ENCODE measurements at places on chromosomes 12 and 14.

DNA sequence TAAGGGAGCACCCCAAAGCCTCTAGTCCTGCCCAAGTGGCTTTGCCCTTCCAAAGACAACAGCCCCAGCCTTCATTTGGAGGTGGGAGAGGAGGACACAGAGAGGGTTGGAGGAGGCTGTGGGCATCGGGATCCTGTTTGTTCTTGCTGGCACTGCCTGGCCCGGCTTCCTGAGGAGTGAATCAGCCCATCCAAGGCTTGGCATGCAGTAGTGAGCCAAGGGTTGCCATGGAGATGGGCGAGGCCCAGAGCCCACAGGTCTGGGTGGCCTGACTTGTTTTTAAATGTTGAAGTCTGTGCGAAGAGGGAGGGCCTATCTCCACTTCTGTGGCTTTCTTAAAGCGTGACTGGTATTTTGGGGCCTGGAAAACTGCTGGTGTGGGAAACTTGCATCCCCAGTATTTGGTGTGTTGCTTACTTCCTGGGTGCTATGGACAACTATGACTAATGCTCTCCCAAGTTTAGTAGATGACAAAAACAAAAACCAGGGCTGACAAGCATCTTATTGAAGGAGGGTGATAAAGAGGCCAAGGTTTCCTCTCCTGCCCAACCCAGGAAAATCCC is 15.8 kb downstream of the CD9 start:
- DNase-seq = no peak

DNA sequence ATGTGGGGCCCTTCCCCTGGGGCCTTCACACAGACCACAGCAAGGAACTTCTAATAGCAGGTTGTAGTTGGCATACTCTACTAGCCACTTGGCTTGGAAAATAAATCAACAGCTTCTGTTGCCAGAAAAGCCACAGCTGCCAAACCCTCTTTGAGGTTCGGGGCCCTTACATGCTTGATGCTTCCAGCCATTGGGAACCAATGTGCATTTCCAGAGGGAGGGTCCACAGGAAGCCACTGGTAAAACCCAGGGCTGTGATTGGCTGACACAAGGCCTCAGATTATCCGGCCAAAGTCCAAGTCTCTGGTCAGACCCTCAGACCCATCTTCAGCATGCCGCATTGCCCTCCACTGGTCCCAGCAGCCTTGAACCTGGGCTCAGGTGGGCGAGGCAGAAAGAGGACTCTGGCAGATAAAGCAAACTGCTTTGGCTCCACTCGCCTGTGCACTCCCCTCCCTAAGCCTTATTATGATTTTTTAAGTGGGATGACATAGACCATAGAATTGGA is 214.4 kb downstream of the BCL11B start:
- DNase-seq = no peak

GRCh38 chr12:45212064-45212463 is 3.8 kb upstream of the ANO6 start:
- DNase-seq = no peak

DNA sequence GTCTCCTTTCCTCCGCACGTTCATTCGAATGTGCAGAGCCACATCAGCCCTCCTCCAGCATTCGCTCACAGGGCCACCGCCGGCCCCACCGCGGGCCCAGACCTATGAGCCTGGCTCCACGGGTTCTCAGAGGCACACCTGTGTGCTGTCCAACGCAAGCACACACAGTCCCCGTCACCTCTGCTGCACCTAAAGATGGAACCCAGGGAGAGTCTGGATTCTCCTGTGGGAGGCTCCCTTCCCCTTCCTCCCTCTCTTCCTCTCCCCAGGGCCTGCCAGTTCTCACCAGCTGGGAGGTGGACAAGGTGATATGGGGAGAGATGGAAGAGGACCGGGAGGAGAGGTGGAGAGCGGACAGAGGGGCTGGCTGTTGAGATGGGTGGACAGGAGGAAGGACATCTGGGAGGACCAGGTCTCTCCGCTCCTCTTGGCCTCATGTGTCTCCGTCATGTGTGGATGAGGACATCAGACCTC is 4.9 kb upstream of the AQP6 start:
- no peak for DNase-seq

DNA sequence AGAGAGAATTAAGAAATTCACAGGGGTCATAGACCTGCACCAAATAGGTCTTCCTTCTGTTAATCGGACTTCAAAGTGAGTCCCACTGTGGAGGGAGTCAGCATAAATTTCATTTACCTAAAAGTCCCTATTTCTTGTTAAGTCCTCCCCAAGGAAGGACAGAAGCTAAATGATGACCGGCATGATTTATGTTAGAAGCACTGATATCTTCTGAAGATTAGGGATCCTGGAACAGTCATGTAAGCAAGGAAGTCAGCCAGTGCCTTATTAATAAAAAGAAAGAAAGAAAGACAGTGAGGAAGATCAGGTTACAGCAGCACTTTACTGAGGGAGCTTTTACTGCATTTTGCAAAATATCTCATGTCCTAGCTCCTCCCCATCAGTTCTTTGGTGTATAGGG is 287.5 kb downstream of the FOXG1 start:
- no peak for DNase-seq

DNA sequence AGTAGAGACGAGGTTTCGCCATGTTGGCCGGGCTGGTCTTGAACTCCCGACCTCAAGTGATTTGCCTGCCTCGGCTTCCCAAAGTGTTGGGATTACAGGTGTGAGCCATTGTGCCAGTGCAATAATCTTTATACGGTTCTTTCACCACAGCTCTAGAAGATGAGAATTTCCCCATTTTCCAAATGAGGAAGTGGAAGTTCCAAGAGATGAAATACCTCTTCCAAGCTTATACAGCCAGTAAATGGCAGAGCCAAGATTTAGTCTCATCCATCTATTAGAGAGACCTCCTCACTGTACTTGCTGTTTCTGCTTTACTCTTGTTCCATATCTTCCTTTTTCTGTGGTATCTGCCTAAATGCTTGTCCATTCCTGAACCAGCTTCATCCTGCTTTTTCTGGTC is 3.1 kb upstream of the LMNTD1 start:
- no peak for DNase-seq

- no peak for DNase-seq
Measured at GRCh38 chr12:109822951-109823411, 10.2 kb downstream of the TRPV4 start.

DNA sequence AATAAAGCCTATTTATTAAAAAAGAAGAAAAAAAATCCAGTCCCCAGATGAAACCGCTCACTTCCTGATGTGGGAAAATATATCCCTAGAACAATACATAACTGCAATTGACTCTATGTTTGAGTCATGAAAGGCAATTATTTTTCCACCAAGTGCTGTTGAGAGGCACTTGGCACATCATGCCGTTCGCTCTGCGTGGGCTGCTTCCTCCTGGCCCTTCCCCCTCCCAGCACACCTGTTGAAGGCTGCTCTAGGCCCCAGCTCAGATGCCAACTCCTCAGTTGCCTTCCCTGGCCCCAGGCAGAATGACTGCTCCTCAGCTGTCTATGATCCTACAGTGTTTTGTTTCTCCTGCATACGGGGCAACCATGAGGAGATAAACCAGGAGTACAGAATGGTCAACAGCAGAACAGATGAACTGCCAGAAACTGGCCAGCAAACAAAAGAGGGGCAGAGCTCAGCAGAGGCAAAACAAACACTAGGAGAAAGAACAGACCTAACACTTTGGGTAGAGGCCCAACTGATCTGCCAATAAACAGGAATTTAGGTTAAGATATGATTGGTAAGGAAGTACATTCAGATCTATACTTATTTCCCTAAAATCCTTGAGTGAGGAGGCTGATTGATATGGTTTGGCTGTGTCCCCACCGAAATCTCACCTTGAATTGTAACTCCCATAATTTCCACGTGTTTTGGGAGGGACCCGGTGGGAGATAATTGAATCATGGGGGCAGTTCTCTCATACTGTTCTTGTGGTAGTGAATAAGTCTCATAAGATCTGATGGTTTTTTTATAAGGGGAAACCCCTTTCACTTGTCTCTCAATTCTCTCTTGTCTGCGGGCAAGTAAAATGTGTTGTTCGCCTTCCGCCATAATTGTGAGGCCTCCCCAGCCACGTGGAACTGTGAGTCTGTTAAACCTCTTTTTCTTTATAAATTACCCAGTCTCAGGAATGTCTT is 58.6 kb downstream of the SLC38A1 start:
- DNase-seq = peak; percentile 36

DNA sequence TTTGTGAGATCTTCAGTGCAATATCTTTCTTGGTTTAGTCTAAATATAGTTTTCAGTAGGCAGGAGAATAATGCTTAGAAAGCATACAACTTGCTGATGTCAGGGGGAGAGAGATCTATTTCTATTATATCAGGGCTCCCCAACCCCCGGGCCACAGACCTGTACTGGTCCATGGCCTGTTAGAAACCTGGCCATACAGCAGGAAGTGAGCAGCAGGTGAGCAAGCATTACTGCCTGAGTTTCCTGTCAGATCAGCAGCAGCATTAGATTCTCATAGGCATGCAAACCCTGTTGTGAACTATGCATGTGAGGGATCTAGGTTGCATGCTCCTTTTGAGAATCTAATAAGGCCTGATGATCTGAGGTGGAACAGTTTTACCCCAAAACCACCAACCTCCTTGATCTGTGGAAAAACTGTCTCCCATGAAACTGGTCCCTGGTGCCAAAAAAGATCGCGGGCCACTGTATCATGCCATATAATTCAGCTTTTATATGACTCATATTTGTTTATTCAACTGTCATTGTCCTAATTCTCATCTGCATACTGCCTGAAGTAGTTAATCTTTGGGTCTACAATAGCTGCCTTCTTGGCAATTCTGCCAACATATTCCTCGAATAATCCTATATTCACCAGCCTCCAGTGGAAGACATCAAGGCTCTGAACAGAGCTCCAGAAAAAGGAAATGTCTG is 163.6 kb upstream of the DYRK2 start:
- no peak for DNase-seq

- no peak for DNase-seq
Measured at GRCh38 chr12:2266666-2267620, 214.2 kb downstream of the CACNA1C start.

- DNase-seq = no peak
Measured at GRCh38 chr14:67851785-67852410, 32.3 kb downstream of the RAD51B start.

- DNase-seq = no peak
Measured at GRCh38 chr14:58978343-58978742, 210.1 kb upstream of the DAAM1 start.

DNA sequence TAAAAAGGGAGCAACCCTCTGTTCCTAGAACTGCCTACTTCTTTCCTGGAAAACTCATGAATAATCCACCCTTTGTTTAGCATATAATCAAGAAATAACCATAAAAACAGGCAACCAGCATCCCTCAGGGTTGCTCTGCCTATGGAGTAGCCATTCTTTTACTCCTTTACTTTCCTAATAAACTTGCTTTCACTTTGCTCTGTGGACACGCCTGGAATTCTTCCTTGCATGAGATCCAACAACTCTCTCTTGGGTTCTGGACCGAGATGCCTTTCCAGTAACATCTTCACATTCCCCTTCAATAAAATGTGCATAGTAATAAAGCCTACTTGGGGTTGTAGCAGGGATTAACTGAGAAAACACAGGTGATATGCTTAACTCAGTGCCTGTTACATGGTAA is 286.4 kb upstream of the AMIGO2 start:
- no peak for DNase-seq

GRCh38 chr14:88488897-88489296 is 65.9 kb downstream of the PTPN21 start:
- no peak for DNase-seq

DNA sequence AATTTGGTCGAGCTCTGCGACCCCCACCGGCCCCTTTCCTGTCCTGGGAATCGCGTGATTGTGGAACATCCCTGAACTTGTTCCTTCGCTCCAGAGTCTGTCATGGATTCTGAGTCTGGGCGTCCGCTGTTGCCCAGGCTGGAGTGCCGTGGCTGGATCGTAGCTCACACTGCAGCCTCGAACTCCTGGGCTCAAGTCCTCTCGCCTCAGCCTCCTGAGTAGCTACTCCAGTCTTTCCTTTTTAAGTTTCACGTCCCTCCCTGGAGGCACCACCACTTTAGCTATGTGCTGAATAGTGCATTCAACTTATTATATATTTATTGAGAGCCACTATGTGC is 698 bp downstream of the ACOT6 start:
- no peak for DNase-seq

GRCh38 chr12:1907652-1908611 is 10.5 kb downstream of the CACNA2D4 start:
- peak; percentile 9 for DNase-seq

DNA sequence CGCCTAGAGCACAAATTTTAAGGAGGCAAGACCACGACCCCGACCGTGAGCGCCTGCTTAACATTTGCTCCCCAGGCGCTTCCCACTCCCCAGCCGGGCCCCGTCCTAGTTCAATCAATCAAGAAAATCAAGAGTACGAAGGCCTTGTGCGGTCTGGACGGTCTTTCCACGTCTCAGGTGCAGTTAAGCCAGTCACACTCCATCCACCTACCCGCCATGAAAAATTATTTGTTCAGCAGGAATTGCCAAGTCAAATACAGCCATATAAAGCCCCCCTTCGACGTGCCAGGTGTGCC is 603 bp upstream of the LRR1 start:
- DNase-seq = no peak

DNA sequence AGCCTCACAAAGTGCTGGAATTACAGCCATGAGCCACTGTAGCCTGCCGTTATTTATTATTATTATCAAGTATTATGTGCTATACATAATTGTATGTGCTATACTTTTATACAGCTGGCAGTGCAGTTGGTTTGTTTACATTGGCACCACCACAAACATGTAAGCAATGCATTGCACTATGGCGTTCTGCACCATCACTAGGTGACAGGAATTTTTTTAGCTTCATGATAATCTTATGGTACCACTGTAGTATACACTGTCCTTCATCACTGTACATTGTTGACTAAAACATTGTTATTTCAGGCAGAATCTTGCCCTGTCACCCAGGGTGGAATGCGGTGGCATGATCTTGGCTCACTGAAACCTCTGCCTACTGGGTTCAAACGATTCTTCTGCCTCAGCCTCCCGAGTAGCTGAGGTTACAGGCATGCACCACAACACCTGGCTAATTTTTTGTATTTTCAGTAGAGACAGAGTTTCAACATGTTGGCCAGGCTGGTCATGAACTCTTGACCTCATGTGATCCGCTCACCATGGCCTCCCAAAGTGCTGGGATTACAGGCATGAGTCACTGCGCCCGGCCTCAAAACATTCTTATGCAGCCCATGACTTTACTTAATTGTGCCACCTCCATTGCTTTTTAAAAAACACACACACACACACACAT is 17.1 kb downstream of the MRPL42 start:
- no peak for DNase-seq

- DNase-seq = no peak
Measured at GRCh38 chr14:97477353-97477752, 680.2 kb downstream of the VRK1 start.

DNA sequence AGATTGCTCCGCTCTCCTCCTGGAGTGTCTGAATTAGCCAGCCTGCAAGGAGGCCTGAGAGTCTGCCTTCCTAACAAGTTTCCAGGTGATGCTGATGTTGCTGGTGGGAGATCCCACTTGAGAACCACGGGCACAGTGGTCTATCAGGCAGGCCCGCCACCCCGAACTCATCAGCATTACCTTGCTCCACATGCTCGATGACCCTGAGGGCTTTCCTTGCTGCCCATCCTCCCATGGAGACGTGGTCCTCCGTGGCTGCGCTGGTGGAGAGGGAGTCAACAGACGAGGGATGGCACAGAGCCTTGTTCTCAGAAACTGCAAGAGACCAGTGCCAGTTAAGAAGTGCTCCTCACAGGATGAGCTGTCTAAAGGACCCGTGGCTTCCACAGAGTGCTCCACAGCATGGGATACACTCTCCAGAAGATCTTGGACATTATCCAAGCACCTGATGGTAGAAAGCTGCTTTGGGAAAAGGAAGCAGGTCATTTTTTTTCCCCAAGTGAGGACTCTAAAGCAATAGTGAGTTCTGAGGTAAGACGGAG is 18.3 kb downstream of the HAL start:
- DNase-seq = no peak

- no peak for DNase-seq
Measured at GRCh38 chr12:25208554-25208953, 13.5 kb downstream of the ETFRF1 start.

All from activated T-helper 2 cell treated with anti-CD3 and anti-CD28 coated beads, Interferon-gamma antibody, Interleukin-2, Interleukin-4, amounts not matched to agents 10 μg/mL and 5 μg/mL and 100 μg/mL, durations not matched to agents 14 hours and 24 hours and 36 hours (primary cell).